ENCODE measurements at places on chromosomes 6 and 20.

GRCh38 chr20:654417-654750, 1.4 kb upstream of the SRXN1 start:
- DNase-seq = no peak

- no peak for DNase-seq
These were observed 221.5 kb downstream of the NRN1 start for GRCh38 chr6:5785249-5785648.

GRCh38 chr20:8360035-8360434, 228.0 kb downstream of the PLCB1 start:
- DNase-seq = no peak

GRCh38 chr6:154815938-154816820, 83.0 kb downstream of the SCAF8 start:
- DNase-seq = no peak

DNA sequence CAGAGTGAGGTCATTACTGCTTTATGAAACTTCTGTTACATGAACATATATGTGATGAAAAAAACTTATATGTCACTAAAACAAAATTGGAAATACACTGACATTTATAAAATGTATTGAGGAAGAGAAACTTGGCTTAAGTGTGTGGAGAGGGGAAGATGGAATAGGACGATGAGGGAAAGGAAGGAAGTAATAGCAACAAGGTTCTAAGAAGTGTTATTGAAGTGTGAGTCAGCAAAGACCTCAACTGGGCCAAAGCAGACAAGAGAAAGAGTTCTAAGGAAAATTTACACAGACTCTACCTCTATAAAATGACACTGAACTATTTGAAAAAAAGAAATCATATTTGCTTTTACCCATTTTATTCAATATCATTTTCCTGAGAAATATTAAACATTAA, 38.3 kb downstream of the SNX3 start:
- no peak for DNase-seq

DNA sequence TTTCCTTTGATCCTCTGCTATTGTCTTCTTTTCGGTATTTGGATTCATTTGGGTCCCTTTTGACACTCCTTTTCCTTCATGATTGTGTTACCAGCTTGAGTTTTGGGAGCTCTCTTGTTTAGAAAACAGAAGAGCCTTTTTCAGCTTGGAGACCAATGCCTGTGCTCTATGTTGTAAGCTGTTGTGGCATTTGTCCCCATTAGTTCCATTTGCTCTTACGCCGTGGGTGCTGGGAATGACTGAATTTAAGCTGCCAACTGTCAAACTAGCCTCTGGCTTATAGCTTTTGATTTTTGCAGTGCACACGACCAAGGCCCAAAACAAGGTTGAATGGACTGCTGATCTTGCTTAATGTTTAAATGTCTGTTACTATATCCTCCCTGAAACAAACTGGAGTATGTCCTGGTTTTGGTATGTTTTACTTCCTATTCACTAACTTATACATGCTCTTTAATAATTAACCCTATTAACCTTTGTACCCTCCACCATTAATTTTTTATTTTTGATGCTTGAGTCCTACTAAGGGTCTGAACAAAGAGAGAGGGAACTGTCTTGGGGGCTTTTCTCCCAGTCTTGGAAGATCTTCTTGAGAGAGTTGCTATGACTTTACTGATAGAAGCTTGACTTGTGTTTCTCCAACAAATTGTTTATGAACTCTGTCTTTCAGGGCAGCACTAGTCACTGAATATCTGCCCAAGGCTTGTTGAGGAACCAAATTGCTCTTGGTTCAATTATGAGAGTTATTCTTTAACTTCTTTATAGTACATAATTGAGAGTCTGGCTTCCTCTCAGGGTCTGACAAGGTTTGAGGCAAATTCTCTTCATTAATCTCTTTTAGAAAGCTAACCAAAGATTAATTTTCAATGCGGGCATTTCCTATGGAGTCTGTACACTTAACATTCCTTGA, 100.3 kb upstream of the SIRPG start:
- no peak for DNase-seq

GRCh38 chr20:56566621-56567020, 33.6 kb downstream of the FAM209B start:
- DNase-seq = no peak

GRCh38 chr20:47173596-47174216, 182.8 kb downstream of the ZMYND8 start:
- no peak for DNase-seq

- no peak for DNase-seq
These were observed 156.4 kb upstream of the COL21A1 start for GRCh38 chr6:56403745-56404144.

DNA sequence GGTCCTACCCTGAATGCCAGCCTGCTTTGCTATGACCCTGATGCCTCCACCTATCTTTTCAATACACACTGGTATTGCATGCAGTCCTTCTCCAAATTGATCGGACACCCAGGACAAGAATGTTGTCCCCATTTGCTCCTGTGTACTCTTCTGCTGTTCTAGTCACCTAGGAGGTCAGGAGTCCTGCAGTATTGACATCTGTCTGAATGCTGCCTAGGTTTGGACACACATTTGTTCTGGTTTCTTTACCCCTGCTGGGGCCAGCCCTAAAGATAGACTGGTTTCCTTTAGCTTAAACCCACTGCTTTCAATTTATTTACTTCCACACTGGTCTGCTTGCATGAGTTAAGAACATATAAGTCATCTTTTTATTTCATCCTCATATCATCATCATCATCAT, 167.0 kb upstream of the CCN2 start:
- DNase-seq = no peak

- DNase-seq = no peak
These were observed 632 bp downstream of the PCMT1 start for GRCh38 chr6:149750136-149750609.

DNA sequence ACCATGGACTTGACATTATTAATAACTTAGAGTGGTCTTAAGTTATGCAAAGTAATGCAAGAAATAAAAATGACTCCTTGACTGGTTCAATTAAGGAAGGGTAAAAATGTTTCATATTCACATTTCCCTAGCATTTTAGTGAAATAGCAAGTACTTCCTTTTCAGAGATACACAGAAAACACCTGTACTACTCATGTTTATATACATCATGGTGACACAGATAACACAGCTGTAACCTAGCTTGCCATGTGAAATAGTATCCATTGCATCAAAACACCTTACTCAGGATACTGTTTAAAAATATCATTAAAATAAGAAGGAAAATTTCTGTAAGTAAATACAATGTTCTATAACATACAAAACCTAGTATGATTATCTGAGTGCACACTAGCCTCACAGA, 102.4 kb downstream of the AHI1 start:
- DNase-seq = no peak

- no peak for DNase-seq
These were observed 75.4 kb downstream of the GRM4 start for GRCh38 chr6:34070315-34071135.

DNA sequence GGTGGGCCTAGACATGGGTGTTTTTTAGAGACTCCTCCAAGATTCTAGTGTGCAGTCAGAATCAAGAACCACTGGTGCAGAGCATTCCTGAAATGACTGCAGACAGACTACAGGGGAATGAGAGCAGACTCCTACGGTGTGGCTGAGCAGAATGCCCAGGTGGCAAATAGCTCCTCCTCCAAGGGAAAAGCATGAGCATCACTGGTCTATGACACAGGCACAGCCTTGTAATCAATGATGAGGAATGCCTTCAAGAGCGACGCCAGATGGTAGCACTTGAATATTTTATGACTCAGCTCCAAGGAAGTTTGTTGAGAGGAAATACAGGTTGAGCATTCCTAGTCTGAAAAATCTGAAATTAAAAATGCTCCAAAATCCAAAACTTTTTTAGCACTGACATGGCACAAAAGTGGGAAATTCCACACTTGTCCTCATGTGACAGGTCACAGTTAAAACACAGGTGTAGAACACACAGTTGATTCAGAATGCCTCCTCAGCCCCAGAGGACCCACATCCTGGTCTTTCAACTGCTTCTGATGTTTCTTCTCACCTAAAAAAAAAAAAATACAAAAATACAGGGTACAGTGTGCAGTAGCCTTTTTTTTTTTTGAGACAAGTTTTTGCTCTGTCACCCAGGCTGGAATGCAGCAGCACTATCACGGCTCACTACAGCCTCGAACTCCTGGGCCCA, 10.6 kb upstream of the FAM8A1 start:
- no peak for DNase-seq

DNA sequence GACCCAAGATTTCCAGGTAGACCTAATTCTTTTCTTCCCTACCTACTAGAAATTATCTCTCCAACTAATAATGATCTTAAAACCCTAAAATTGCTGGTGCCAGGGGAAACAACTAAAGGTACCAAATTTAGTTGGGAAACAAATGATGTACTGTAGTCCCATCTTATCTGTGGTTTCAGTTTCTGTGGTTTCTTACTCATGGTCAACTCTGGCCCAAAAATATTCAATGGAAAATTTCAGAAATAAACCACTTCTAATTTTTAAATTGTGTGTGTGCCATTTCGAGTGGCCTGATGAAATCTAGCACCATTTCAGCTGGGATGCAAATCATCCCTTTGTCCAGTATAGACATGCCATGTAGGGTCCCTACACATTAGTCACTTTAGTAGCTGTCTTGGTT, 475.2 kb upstream of the EPHA7 start:
- no peak for DNase-seq

DNA sequence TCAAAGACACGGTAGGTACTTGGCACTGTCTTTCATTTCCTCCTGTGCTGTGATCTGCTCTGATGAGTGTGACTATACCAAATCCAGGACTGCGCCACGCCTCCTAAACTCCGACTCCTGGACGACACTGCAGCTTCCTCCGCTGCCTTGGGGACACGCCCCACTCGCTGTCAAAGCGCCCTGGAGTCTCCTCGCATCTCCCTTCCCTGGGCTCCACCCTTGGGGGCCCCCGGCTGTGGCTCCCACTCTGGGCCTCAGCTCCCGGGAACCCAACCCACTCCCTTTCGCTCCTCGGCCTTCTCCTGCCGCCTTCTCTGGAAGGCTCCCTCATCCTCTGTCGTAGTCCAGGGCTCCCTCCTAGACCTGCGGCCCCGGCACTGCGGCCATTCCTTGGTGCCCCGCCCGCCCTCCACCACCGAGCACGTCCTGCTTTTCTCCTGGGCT, 61.2 kb downstream of the RSPH3 start:
- no peak for DNase-seq

DNA sequence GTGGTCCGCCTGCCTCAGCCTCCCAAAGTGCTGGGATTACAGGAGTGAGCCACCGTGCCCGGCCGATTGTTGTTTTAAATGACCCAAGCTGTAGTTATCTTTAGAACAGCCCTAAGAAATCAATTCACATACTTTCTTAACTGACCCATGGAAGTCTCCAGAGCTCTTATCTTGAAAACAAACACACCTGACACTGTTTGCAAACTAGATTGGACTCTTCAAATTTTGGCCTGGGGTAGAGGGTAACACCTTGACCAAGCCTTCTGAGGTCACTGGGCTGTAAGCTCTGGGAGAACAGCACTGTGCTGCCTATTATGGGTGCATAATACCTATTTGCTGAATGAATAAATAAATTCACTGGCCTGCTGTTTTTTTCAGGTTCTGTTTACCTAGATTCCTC, 190.6 kb downstream of the AIG1 start:
- no peak for DNase-seq

- DNase-seq = no peak
These were observed 144.3 kb upstream of the PRDM1 start for GRCh38 chr6:105941621-105942412.

DNA sequence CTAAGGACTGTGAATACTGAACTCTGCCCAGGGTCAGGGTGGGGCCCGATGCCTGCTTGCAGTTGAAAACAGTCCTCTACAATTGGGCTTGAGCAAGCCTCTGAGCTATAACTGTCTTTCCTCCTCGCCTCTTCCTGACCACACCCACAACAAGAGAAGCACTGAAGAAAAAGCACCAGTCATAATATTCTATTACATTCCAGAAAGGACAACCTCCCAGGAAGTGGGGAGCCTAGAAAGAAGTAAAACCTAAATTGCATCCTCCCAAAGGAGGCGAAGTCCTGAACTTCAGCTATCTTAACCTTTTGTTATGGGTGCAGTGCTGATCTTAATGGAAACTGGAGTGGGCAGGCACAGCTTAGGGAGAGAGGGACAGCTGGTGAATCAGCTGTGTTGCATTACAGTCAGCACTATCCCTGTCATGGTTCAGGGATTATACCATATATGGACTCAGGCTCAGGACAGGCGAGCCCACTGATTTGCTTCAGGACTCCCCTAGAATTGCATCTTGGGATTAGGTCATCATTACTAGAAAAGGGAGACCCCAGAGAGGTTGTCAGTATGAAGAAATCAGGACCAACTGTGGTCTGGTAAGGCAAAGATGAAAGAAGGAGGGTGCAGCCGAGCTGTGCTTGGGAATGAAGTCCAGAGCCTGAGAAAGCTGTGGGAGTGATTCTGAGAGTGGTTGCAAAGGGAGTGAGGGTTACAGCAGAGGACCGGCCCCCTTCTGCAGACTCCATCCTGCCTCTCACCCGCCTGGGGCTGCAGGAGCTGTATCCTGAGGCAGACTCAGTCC, 18.3 kb upstream of the TRAM2 start:
- no peak for DNase-seq

DNA sequence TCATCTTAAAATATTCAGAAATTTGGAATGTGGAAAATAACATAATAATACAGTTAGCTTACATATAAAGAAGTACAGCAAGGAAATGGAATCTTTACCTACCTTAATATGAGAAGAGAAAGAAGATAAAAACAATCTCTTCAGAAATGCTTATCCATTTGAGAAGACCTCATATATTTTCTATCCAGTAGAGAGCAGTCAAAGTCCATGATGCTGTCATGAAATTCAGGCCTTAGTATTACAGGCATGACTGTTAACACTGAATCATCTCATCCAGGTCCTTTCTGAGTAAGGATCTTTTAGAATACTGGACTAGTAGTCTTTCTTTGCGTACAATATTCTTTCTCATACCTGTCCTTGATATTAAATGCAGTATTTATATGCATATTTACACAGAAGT, 713.4 kb downstream of the CD109 start:
- DNase-seq = no peak

GRCh38 chr20:50335105-50335504, 144.5 kb downstream of the CEBPB start:
- no peak for DNase-seq

GRCh38 chr6:90729057-90729456, 142.2 kb upstream of the MAP3K7 start:
- DNase-seq = no peak

DNA sequence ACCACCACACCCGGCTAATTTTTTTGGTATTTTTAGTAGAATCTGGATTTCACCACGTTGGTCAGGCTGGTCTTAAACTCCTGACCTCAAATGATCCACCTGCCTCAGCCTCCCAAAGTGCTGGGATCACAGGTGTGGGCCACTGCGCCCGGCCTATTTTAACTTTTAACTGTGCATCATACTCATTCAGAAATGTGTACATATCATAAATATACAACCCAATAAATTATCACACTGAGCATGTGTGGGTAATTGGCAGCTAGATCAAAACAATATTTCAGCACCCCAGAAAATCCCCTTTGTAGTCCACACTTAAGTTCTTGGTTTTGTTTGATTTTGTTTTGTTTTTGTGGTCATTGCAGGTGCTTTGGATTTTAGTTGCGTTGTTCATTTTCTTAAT, 228.9 kb upstream of the ZNF217 start:
- no peak for DNase-seq

- DNase-seq = no peak
These were observed at the start of gene HIVEP2 for GRCh38 chr6:142945049-142945445. Gene HIVEP2, minus strand, starts transcription at chr6:142945176. Its CDS starts 170,438 bp downstream, at chr6:142774738.

Data from SIG-M5 (cell line).